ENCODE measurements at places on chromosomes 3 and 15.

GRCh38 chr3:29695643-29696198 is 414.9 kb downstream of the RBMS3 start:
- DNase-seq: no peak

DNA sequence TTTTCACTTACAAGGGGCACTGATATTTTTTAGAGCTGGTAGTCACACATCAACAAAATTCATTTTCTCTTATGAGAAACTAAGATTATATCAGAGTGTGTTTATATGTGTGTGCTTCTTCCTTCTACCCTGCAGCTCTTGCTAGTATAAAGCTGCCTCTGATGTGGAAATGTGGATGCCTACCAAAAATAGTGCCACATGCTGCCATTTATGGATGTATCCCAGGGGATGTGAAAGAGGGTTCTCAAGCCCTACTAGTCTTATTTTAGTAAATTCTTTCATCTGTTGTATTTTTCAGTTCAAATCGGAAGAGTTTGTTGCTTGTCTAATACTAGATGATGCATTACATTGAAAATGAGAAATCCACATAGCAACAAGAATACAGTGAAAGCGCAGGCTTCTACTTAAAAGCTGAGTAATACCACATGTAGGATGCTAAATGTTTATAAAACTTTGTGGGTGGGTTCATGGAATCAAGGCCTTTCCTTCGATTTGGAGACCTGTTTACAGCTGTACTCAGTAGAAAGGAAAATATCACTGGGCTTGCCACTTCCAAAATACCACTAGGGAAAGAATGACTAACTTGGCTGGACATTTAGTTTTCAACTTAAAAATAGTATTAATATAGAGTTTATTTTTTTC is 399.2 kb downstream of the EPHA3 start:
- no peak for DNase-seq

DNA sequence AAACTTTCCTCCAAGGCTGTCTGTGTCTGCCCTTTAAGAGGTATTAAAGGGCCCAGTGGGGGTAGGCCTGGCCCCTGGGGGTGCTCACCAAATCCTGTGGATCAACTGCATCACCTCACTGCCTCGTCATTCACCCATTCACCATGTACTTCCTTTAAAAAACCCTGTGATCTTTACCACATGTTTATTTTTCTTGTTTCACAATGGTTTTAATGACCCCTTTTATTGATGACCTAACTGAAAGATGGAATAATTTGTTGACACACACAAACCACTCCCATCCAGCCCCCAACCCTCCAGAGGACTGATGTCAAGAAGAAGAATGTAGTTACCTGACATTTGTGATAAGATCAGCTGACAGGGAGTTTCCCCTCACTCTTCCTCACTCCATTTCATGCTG is 40.8 kb downstream of the KCNAB1 start:
- DNase-seq: no peak

- no peak for DNase-seq
These were observed 8.2 kb upstream of the RTP4 start for GRCh38 chr3:187359798-187360486.

GRCh38 chr3:141540531-141540930 is 53.7 kb downstream of the RASA2 start:
- no peak for DNase-seq

GRCh38 chr3:63990733-63991132 is 32.6 kb downstream of the PSMD6 start:
- no peak for DNase-seq

DNA sequence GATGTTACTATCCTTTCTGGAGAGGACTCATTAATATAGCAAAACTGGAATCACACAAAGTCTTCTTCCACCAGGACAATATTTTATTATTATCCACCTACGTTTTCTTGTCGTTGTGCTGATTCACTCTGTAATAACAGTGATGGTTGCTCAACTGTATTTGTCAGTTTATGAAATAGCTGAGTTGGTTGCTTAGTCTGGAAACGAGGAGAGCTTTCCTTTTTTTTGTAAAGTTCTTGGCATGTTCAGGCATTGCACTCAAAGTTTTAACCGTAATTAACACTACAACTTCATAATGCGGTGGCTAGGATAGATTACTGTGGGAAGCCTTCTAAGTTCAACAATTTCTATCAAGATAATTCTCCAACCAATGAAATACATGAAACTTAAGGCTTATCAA is 131.2 kb downstream of the RAP2B start:
- no peak for DNase-seq

GRCh38 chr3:30604558-30604957 is 1.8 kb upstream of the TGFBR2 start:
- DNase-seq: no peak
